ENCODE measurements at places on chromosomes 6 and 20. TPM values are rescaled to one million over a fixed set of nuclear protein-coding genes. Genes with fewer than 3 reads are reported as not detected.
A peak's percentile ranks its signal among the peaks of the same experiment; 100 is the strongest.

DNA sequence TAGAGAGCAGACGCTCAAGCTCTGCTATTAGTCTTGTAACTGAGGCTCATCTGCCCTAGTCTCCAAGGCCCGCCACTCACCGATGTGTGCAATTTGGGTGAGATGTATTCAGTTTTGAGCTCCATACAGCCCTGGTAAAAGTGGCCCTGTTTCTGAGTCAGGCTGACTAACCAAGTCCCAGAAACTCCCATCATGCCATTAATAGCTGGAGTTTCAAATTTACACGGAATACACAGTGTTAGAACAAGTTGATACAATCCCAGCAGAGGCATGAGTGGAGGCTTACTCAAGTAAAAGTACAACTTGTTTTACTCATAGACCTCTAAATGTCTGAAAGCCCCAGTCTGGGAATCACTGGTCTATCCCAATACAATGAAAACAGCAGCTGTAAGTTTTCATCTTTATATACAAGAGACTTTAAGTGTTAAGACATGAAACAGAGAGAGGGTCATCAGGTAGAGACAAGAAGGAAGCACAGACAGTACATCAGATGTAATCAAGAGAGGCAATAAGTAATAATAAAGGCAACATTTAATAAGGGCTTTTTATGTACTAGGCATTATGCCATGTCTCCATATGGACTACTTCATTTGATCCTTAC, 42.4 kb downstream of the RTN4IP1 start:
- DNase-seq: no peak

DNA sequence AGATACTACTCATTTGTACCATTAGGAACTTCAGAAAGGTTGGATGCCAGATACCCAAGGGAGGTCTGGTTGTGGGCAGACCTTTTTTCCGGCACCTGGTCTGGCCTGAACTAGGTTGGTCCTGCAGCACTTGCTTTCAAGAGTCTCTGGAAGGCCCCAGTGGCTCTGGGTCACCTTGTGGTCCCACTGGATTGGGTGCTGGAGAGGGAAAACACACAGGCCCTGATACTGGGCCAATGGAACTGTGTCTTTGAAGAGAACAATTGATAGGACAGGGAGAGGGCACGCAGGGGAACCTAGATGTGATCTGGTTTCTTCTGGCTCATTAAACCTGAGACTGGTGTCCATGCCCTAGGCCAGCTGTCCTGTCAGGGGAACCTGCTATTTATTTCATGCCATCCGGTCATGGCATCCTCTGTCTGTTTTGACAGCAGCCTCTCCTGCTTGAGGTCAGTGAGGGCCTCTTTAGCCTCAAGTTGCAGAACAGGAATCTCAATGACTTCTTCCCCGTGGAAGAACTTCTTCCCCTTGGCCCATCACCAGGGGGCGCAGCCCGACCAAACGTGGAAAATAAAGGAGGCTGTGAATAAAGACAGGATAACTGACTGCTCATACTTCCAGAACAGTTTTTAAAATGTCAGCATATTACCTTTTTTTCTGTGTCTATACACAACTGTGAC, 25.0 kb downstream of the TAF8 start:
- peak; percentile 88 for DNase-seq

DNA sequence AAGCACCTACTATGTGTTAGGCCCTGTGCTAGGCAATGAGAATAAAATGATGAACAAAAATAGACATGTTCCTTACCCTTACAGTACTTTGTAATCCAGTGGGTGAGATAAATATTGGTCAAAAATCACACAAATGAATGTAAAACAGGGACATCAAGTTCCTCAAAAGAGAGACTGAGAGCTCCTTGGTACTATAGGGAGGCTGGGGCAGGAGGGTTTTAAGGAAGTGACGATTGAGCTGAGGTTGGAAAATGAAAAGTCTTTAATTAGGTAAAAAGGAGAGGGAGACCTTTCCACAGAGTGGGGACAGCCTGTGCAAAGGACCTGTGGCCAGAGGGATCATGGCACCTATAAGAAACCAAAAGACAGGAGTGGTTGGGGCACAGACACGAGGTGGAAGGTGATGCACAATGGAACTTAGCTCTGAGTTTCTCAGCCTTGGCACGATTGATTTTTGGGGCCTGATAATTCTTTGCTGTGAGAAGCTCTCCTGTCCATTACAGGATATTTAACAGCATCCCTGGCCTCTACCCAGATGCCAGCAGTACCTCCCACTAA, 140.3 kb downstream of the CEP57L1 start:
- DNase-seq: no peak

GRCh38 chr6:129146902-129147301, 264.0 kb downstream of the LAMA2 start:
- no peak for DNase-seq

- DNase-seq: no peak
Observed at GRCh38 chr6:37524025-37524969, 24.6 kb upstream of the CCDC167 start.

DNA sequence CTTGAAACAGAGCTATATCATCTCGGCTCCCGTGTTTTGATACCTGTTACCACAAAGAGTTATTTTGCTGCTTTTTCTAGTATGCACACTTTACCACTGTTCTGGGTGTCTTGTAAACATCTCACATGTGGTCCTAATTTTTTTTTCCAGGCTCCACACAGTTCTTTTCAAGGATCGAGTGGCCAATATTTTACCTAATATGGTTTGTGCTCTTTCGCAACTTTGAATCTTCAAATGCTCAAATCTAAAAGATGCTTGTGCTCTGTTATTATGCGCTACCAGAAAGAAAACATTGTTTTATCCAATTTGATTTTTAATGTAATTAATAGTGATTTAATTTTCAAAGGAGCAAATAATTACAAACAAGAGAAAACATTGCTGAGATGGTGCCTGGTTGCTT, 10.7 kb downstream of the ENPP5 start:
- no peak for DNase-seq

DNA sequence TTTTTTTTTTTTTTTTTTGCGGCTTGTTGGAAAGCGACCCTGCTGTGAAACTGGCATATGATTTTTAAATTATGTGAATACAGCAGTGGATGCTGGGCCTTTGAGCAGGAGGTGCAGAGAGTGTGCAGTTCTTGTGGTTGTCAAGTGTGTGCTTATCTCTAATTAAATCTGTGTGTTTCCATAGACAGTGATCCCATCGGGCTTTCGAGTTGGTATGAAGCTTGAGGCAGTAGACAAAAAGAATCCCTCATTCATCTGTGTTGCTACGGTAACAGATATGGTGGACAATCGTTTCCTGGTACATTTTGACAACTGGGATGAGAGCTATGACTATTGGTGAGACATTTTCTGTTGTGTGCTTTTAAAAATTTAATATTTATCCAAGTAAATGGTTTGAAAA, 52.4 kb downstream of the L3MBTL3 start:
- no peak for DNase-seq

- no peak for DNase-seq
Observed at GRCh38 chr20:49786196-49786595, 26.4 kb upstream of the SLC9A8 start.

- DNase-seq: peak; percentile 75
Observed at GRCh38 chr20:3749689-3750531, 17.4 kb downstream of the HSPA12B start.

DNA sequence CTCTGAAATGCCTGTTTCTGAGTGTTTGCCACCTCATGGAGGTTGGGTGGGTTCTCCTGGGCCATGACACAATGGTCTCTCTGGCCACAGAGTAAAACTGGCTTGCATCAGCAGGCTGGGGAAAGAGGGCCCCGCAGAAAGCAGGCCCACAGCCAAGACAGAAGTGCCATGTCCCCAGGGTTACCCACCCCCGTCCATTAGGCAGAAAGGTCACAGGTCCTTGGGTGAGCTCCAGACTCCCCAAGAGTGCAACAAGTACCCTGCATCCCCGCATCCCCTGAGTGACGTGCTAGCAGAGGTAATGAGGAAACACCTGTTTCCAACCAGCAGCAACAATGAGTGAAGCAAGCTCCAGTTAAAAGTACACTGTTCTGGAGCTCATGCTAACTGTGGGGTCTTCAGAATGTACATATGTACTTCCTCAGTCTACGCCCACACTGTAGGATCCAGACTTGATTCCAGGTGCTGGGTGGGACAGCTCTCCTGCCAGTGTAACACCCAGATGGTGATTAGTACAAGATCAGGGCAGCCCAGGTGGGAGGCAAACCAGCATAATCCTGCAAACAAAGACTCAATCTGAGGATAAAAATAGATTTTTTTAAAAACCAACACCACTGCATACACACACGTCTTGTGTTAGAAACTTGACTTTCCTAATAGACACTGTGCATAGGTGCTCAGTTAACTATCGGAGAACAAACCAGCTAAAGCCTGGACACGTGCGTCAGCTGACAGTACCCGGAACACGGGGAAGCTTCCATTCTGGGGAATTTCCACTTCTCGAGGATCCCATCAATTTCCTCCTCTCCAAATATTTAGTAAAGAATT, 31.5 kb downstream of the RRBP1 start:
- DNase-seq: no peak

DNA sequence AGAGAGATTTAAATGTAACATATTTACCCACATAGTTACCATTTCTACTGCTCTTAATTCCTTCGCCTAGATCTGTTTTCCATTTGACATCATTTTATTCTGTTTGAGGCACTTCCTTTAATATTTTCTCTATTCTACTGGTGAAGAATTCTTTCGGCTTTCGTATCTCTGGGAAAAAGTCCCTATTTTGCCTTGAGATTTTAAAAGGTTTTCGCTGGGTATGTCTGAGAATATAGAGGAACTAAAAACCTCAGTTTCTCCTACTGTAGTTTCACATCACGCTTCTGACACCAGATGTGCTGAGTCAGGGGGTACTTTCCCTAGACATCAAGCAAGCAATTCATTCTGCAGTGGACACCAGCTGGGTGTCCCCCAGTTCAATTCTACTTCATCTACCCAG, 61.7 kb downstream of the E2F3 start:
- no peak for DNase-seq

Gene FKBP1C
- total RNA-seq: not detected

Gene SLC35F1
- total RNA-seq: 0.72 TPM

Gene MARCKS
- total RNA-seq: 50.4 TPM

Gene CSNK2B
- total RNA-seq: 375 TPM
